Activated CD4-positive, alpha-beta memory T cell treated with anti-CD3 and anti-CD28 coated beads, Interleukin-2, amount 10 ng/mL, durations not matched to agents 7 days and 5 days (primary cell): ENCODE measurements at places on chromosomes 16 and 17. TPM values are rescaled to one million over a fixed set of nuclear protein-coding genes. Genes with fewer than 3 reads are reported as not detected.

GRCh38 chr17:633133-633532, 81.5 kb downstream of the VPS53 start:
- DNase-seq = no peak
- H3K36me3 ChIP-seq = peaks cover 46% of the 10 kb centered on the region
- H3K4me3 ChIP-seq = no peak overlapping the region
- peaks cover 4% of the 10 kb centered on the region for H3K4me1 ChIP-seq

DNA sequence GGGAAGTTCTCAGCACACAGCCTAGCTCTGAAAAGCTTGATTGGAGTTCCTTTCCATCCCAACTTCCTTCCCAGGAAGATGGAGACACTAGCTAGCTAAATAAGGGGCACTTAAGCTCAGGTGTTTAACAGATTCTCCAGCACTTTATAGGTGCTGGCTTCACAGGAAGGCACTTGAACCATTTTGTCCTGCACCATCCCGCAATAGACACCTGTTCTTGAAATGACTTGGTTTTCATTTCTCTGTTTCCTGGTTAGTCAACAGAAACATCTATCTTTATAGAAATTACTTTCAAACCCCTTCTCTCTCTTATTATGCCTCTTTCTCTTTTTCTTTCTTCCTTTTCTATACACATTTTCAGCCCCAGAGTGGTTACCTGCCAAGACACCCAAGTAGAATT, 409.9 kb upstream of the ZFHX3 start:
- H3K4me3 ChIP-seq = no peak overlapping the region
- H3K27me3 ChIP-seq = no peaks in the 10 kb centered on the region
- H3K4me1 ChIP-seq = no peaks in the 10 kb centered on the region
- no peaks in the 10 kb centered on the region for H3K36me3 ChIP-seq

Gene DNASE1L2
- 2.3 TPM for total RNA-seq

Gene TNS4
- total RNA-seq = 12.7 TPM

Gene CD300A
- 74.2 TPM for total RNA-seq

DNA sequence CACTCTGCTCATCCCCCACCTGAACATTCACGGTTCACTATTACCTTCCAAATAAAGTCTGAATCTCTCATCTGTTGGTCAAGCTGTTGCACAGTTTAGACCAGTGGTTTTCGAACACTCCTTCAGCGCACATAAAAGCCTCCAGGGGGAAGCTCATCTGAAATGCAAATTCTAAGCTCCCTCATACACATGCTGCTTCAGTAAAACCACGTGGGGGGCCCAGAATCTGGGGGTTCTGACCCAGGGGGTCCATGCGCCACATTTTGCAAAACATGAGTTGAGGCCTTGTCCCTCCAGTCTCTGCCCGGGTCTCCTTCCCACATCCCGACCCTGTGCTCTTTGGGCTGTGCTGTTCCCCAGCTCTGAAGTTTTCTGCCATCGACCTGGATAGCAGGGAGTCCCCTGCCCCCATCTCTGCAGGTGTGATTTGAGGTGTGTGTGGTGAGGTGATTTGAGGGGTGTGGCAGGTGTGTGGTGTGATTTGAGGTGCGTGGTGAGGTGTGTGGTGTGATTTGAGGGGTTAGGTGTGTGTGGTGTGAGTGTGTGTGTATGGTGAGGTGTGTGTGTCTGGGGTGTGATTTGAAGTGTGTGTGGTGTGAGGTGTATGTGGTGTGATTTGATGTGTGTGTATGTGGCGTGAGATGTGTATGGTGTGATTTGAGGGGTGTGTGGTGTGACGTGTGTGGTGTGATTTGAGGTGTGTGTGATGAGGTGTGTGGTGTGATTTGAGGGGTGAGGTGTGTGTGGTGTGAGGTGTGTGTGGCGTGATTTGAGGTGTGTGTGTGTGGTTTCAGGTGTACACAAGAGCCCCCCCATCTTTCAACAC, 4.8 kb upstream of the RAB37 start:
- no peaks in the 10 kb centered on the region for H3K36me3 ChIP-seq
- H3K4me3 ChIP-seq = no peak overlapping the region
- DNase-seq = no peak

- H3K4me3 ChIP-seq = no peak overlapping the region
- H3K27ac ChIP-seq = no peak overlapping the region
- no peak for DNase-seq
Observed at GRCh38 chr16:67299269-67299668, 19.9 kb downstream of the PLEKHG4 start.

Gene ADGRG3
- total RNA-seq = not detected

- no peak overlapping the region for H3K27ac ChIP-seq
- no peak for DNase-seq
- H3K4me1 ChIP-seq = peaks cover 22% of the 10 kb centered on the region
- no peak overlapping the region for H3K4me3 ChIP-seq
Observed at GRCh38 chr16:50588276-50588675, 40.1 kb downstream of the NKD1 start.

- no peak overlapping the region for H3K4me3 ChIP-seq
- no peaks in the 10 kb centered on the region for H3K36me3 ChIP-seq
- no peak for DNase-seq
- H3K4me1 ChIP-seq = peaks cover 3% of the 10 kb centered on the region
- H3K27ac ChIP-seq = no peak overlapping the region
- H3K27me3 ChIP-seq = no peaks in the 10 kb centered on the region
Observed at GRCh38 chr16:22073350-22073749, 19.0 kb upstream of the VWA3A start.

Gene ARL5C
- total RNA-seq = 0.15 TPM
